CD8-positive, alpha-beta memory T cell (primary cell): ENCODE measurements at places on chromosomes 16 and 17. TPM values are rescaled to one million over a fixed set of nuclear protein-coding genes. Genes with fewer than 3 reads are reported as not detected.
A peak's percentile ranks its signal among the peaks of the same experiment; 100 is the strongest.

The NF1 gene
- polyA plus RNA-seq = 5.8 TPM

The ARHGAP23 gene
- not detected for polyA plus RNA-seq

The IRF8 gene
- polyA plus RNA-seq = 2.1 TPM

The KCNAB3 gene
- not detected for polyA plus RNA-seq

The FBXW10B gene
- polyA plus RNA-seq = not detected

The COG8 gene
- 42.3 TPM for polyA plus RNA-seq

The ZNF267 gene
- polyA plus RNA-seq = 15.5 TPM

The KRT36 gene
- polyA plus RNA-seq = not detected

DNA sequence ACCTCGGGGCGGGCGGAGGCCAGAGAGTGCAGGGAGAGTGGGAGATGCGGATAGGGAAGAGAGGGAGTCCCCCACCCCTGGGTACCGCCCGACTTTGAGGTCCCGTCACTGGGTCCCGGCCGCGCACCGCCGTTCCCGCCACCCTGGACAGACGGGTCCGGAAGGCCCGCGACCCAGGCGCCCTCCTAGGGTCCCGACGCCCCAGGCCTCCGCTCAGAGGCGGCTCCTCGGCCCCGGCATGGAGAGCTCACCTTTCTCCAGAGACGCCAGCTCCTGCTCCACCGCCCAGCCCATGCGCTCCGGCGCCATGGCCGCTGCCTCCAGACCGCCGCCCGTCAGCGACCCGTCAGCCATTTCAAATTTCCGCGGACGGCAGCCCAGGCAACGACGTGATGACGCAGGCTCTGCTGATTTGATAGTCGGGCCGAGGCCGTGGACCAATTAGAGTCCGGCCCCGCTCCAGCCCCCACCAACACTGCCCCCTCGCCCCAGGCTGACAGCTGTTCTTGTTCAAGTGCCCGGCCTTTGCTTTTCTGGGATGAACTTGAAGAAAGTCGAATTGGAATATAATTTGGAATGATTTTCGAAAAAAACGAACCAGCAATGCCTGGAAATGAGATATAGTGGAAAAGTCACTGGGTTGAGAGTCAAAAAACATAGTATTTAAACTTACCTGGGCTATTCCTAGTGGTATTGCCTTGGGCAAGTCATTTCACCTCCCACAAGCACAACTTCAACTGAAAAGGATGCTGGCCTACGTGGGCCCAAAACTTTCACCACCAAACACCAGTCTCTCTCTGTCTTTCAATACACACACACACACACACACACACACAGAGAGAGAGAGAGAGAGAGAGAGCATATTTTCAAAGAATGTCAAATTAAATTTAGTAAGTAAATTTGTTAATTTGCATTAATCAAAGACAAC is at the start of gene SHCBP1:
Gene SHCBP1 (minus strand): TSS at position 374 of the 928 bp plus-strand sequence. CDS start 20 bp downstream, at position 354.
- peak; percentile 24 for DNase-seq

DNA sequence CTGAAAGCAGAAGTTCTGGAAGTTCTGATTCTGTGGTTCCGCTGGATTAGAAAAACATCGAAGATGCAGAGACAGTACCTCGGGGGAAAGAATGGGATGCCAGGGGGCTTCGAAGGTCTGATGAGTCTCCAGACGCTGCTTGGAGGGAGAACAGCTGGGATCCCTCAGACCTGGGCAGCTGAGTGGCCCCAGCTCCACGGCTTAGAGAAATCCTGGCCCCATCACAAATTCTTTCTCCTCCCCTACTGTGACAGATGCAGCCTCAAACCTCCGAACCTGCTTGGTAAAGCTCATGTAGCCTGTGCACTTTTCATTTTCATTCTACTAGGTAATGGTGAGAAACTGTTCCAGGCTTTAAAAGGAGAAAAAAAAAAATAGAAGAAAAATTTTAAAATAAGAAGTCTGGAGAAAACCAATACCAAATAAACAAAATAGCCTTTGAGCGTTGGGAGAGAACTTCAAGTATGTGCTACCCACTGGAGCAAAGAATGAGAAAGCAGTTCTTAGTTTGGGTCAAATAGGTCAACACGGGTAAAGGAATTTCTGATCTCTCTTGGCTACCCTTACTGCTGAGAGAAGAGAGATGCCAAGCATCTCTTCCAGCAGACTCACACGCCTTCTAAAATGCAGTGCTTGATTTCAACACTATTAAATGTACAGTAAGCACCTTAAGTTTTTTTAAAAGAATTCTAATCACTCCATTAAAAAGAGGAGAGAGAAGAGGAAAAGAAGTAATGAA is 19.9 kb downstream of the MAF start:
- no peak for DNase-seq

- no peak for DNase-seq
These were observed 809 bp downstream of the C16orf90 start for GRCh38 chr16:3494386-3494973.

- DNase-seq = peak; percentile 76
These were observed 493 bp downstream of the PLSCR3 start for GRCh38 chr17:7393613-7394451.

DNA sequence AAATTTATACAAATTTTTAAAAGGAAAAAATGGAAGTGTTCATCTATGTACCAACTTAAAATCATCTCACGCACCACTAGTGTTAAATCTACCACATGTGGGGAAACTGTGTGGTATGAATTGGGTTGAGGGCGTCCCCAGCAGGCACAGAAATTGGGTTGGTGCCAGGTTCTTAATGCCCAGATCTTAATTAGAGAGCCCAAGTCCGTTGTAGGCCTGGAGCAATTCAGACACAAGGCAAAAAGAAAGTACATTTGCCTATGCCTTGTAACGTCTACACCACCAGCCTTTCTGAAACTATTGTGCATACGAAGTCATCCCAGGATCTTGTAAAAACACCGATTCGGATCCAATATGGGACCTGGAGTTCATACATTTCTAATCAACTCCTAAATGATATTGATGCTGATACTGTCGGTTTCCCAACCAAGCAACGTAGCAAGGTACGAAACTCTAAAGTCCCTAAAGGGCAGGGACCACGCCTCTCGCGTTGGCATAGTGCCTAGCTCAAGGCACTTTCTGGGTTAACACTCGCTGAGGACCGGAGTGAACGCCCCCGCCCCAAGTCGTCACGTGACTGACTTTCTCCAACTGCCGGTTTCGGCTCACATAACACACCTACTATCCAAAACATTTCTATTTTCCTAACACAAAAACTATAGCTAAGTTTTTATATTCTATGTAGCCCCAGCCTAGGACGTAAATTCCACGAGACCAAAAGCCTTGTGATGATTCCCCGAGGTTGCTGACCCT is 945 bp upstream of the UQCRC2 start:
- DNase-seq = peak; percentile 72

- DNase-seq = no peak
These were observed 6.0 kb downstream of the DOC2A start for GRCh38 chr16:30004811-30005242.

DNA sequence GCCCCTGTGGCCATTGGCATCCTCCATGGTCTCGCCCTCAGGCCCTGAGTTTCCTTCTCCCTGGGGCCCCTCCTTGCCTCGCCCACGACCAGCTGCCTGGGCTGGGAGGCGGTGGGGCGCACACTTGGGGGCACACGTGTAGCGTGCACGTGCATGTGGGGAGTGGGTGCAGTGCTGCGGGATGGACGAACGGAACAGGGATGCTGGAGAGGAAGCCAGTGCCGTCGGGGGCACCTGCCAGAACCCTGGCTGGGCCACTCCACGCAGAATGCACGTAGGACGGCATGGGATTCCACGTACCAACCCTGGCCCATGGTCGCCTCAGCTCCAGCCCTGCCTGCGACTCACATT is 80.4 kb downstream of the KLHDC4 start:
- no peak for DNase-seq

GRCh38 chr17:41307647-41308046 is 1.5 kb downstream of the KRTAP16-1 start:
- DNase-seq = no peak

- DNase-seq = no peak
These were observed 23.1 kb downstream of the STAT5A start for GRCh38 chr17:42311240-42312034.

DNA sequence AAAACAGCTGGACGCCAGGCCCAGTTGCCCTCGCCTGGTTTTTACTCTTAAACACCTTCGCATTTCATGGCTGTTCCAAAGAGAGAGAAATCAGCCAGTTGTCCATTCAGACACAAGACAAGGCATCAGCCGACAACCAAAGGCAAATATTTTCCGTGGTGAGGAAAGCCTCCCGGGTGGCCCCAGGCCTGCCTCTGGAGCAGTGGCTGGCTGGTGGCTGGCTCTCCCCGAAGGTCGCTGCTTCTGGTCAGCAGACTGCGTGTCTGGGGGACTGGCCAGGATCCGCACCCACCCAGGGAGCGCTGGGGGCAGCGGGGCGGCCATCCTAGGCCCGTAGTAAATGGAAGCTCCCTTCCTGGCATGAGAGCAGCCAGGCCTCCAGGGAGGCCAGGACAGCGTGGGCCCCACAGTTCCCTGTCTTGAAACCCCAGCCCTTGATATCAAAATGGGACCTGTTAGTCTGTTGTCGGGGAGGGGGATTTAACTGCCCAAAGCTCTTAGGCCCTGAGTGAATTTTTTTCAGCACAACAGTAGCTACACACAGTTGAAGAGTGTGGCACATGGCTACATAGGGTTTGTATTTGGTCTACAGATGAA is 57.7 kb downstream of the SREBF1 start:
- DNase-seq = no peak

- DNase-seq = no peak
These were observed 1091.0 kb downstream of the CDH8 start for GRCh38 chr16:60945225-60945624.

DNA sequence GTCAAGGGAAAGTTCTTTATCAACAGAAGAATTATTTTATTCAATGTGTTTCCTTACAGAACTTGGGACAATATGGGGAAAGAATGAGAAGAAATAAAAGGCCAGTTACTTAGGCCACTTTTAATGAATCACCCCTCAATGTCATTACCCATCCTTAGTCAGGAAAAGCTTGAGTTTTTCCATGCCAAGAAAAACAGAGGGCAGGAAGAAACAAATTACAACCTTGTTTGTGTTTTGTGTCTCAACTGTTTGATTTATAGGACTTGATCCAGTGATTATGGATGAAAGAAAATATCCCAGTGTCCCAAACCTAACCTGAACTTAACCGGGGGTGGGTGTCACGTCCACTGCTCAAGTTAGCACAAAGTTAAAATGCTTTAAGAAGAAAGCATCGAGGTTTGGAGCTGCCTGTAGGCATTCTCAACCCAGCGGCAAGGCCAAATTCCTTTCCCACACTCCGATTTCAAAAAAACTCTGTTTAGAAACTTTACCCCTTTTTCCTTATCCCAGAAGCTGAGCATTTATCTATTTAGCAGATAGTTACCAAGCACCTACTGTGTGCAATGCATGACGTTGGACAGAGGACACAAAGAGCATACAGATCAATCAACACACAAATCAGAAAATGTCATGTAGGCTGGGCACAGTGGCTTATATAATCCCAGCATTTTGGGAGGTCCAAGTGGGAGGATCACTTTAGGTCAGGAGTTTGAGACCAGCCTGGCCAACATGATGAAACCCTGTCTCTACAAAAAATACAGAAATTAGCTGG is 14.0 kb upstream of the CYB5B start:
- no peak for DNase-seq

- DNase-seq = peak; percentile 96
These were observed 4.5 kb upstream of the SGCA start for GRCh38 chr17:50161023-50161910.

GRCh38 chr17:41437769-41438168 is 3.0 kb downstream of the KRT38 start:
- DNase-seq = no peak

GRCh38 chr16:583470-583814 is 6.4 kb upstream of the RAB40C start:
- DNase-seq = no peak

- no peak for DNase-seq
These were observed 2.5 kb downstream of the TLCD3B start for GRCh38 chr16:30028438-30029076.

DNA sequence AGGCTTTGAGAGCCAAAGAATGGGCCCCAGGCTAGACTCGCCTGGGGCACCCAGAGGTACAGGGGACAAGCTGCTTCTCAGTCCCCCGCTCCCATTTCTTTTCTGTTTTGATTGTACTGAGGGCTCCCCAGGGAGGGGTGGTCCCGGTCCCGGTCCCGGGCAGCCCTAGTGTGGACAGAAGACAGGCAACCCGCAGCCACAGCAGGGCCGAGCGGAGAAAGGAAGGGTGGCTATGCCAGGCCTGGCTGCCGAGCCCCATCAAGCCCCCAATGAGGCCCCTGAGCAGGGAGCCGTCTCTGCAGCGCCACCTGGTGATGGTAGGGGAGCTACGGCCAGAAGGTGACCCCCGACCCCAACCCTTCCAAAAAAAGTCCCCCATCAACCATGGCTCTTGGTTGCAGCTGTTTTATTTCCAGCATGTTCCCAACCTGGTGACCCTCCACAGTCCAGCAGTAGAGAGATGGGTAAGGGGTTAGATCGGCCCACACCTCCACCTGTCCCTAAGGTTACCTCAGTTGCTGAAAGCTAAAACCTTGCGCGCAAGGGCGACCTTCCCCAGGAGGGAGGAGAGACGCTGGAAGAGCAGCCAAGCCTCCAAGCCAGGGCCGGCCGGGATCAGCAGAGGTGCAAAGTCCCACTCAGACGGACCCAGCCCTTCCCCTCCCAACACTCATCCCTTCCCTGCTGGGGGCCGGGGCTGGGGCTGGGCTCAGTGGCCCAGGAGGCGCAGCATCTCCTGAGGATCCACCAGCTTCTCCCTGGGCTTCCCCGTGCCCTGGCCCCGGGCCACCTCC is 2.6 kb upstream of the GRIN2C start:
- DNase-seq = peak; percentile 56

GRCh38 chr16:50393858-50394802 is 25.3 kb upstream of the BRD7 start:
- no peak for DNase-seq

GRCh38 chr16:12460064-12460392 is 343.7 kb downstream of the CPPED1 start:
- DNase-seq = no peak

DNA sequence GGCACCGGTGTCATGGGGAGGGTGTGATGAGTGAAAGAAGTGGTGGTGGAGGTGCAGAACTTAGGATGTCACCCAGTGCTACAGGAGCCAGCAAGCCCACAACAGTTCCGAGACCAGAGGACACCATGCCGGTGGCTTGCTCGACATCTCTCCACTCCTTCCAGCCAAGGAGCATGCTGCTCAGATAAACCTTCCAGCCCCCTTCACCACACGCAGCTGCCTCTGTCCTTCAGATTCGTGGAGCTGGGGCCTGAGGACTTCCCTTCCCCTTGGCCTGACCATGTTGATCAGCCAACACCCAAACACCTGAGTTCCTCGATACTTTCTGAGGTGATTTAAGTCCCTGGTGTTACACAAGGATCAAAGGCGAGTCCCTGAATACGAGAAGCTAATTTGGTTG is 188.8 kb upstream of the FOXF1 start:
- DNase-seq = no peak

DNA sequence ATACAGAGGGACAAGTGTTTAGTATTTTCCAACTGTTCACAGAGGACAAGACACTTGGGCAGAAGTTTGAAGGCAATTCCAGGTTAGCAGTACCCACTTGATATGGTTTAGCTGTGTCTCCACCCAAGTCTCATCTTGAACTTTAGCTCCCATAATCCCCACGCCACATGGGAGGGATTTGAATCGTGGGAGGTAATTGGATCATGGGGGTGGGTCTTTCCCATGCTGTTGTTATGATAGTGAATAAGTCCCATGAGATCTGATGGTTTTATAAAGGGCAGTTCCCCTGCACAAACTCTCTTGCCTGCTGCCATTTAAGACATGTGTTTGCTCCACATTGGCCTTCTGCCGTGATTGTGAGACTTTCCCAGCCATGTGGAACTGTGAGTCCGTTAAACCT is 668.9 kb downstream of the MAF start:
- no peak for DNase-seq

- DNase-seq = no peak
These were observed 497.7 kb upstream of the CDH11 start for GRCh38 chr16:65619606-65620005.
